GM19239 (cell line): ENCODE measurements at places on chromosomes 5 and 9.

- no peak for DNase-seq
Observed at GRCh38 chr5:171562822-171563221, 143.4 kb downstream of the FGF18 start.

- DNase-seq = no peak
Observed at GRCh38 chr5:172548981-172549687, 91.9 kb upstream of the NEURL1B start.

DNA sequence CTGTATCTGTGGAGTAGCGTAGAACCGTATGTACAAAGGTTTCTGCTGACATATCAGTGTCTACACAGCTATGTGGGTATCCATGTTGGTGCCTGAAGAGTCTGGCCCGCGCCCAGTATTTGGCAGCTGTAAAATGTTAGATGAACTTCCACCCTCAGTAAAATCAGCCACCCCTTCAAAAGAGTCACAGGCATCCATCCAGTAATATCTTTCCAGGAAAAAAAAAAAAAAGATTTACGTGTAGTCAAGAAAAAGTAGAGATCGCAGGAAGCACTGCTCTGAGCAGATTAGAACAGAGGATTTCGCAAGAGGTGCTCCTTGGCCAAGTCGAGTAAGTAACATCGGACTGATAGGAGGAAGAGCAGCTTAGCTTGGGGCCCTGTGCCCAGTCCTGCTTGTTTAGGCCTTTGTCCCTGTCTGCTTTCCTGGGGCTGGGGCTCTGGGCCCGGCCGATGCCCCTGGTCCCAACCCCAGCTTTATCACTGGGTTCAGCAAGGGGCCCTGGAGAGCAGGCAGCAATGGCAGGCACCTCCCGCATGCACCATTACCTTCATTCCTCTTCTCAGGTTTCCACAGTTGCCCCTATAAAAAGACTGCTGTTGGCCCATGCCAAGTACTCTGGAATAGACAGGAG lies 21.2 kb downstream of the DAPK1 start:
- DNase-seq = no peak

GRCh38 chr9:131347376-131348020 lies 46.4 kb upstream of the PRRC2B start:
- no peak for DNase-seq

GRCh38 chr5:172171118-172171517 lies 16.9 kb downstream of the STK10 start:
- DNase-seq = no peak

DNA sequence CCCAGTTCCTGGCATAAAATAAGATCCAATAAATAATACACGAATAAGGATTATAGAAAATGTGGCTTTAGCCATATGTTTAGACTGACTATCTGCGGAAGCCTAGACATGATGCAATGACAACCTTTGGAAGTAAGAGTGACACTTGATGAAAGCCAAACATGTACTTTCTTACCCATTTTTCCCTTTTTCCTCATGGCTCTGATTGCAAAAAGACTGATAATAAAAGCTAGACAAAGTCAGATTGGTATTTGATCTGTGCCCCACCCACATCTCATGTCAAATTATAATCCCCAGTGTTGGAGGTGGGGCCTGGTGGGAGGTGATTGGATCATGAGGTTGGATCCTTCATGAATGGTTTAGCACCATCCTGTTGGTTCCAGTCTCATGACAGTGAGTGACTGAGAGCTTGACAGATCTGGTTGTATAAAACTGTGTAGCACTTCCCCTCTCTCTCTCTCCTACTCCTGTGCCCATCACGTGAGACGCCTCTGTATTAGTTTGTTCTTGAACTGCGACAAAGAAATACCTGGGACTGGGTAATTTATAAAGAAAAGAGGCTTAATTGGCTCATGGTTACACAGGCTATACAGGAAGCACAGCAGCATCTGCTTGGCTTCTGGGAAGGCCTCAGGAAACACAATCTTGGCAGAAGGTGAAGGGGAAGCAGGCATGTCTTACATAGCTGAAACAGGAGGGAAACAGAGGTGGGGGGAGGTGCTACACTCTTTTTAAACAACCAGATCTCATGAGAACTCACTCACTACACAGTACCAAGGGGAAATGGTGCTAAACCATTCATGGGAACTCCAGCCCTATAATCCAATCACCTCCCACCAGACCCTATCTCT lies 243.4 kb upstream of the PIK3R1 start:
- no peak for DNase-seq

- no peak for DNase-seq
Observed at GRCh38 chr5:122442938-122443337, 130.9 kb downstream of the SNCAIP start.

DNA sequence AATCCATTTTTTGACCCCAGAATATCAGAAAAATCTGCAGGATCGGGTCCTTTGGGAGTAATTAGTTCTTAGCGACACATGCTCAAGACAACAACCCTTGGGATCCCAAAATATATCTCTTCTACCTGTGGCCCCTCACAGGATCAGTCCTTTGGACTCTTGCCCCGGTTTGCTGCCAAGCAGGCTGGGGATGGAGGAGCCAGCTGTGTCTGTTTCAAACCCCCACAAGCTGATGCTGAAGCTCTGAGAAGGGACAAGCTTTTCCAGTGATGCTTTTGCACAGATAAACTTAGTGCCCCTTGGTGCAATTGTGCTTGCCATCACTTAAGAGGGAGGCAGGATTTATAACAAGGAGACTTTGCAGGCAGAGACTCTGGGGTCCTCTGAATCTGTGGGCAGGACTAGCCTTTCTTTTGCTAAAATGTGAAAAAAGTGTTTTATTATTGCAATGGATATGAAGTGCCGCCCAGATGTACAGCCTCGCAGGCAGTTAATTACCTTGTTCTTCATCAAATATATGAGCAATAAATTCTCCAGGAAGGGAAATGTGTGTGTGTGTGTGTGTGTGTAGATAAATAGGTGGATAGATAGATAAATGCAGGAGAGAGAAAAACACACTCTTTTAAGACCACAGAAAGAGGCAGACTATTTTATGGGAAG lies 9.6 kb upstream of the LHX2 start:
- no peak for DNase-seq

- no peak for DNase-seq
Observed at GRCh38 chr9:135299239-135299590, 180.4 kb upstream of the PPP1R26 start.

DNA sequence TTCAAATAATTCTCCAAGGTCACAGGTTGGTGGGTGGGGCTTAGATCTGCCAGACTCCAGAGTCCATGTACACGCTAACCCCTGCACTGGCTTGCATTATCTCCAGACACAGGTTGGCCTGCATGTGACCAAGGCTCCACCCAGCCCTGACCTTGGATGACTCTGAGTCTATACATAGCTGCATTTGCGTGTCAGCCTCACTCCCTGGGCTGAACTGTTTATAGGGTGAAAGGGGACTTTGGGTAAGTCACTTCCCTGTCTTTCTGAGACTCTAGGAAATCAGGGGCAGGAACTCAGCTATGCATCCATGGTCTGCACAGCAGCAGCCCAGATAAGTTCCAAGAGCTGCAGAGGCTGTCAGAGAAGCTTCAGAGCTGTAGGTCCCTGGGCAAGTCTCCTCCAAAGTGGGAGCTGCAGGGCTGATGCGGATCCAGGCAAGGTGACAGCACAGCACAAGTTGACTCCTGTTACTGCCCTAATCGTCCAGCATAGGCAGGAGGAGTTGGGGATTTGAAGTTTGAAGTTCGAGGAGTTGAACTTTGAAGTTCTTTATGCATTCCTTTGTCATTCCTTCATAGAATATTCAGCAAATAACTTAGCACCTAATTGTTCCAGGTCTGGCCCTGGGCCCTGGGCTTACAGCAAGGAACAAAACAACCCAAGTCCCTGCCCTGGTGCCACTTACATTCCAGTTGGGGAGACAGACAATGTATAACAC lies 53.4 kb downstream of the SLC22A5 start:
- DNase-seq = no peak
